ENCODE measurements at places on chromosomes 2 and 18.

GRCh38 chr2:46847185-46847710 is 68.4 kb downstream of the MCFD2 start:
- DNase-seq: peak; percentile 71

DNA sequence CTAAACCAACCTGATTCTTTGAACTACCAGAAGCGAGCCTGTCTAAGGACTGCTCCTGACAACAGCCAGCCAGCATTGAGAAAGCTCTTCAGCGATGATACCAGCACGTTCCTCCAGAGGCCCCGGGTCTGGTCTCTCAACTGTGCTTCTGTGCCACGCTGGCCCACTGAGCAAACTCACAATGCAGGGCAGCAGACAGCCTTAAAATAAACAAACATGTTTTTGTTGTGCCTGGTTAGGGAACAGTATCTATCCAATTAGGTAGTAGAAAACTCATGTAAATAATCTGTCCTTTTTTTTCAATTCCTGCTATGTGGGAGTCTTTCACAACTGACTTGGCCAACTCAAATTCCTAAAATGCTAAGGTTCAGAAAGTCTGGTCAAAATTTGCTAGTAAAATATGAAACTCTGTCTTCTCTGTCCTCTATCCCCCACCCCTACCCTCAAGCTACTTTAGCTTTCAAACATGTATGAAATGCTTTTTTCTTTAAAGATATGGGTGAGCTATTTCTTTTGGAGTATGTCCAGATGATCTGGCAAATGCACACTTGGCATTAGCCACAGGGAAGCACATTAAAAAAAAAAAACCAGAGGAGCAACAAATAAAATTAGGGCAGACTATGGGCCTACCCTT is 21.4 kb upstream of the EML4 start:
- no peak for DNase-seq

- no peak for DNase-seq
Measured at GRCh38 chr2:8679567-8679826, 2.4 kb upstream of the ID2 start.

GRCh38 chr2:98601532-98602132 is 6.7 kb downstream of the COA5 start:
- no peak for DNase-seq

DNA sequence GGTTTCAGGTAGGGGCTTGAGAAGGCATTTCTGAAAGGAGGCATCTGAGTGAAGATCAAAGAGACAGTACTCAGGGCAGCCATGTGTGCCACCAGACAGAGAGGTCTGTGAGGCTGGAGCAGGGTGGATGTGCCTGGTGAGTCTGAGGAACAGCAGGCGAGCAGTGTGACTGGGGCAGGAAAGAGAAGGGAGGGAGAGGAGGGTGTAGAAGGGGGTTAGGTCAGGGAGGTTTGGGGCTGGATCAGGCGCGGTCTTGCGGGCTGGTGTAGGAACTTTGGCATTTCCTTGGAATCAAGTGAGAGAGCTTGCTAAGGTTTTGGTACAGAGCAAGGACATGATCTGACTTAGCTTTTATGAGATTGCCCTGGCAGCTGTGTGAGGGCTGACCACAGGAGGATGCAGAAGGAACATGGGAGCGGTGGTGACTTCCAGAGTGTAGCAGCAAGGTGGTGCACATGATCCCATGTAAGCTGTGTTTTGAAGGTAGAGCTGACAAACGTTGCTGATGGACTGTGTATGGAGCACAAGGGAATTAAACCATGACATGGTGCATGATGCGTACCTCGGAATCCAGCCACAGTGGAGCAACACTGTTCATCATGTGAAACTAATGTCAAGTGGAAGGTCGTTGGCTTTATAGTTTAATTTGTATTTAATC is 13.9 kb downstream of the RAB31 start:
- DNase-seq: no peak

GRCh38 chr2:241777686-241778627 is 1.3 kb downstream of the GAL3ST2 start:
- no peak for DNase-seq

All from epithelial cell of proximal tubule (primary cell).